Activated T-helper 9 cell treated with anti-CD3 and anti-CD28 coated beads, Interleukin-2, amount 50 U/mL, for 16 hours (primary cell): ENCODE measurements at places on chromosomes 2 and 18.

GRCh38 chr2:45595721-45596435 lies 15.2 kb downstream of the SRBD1 start:
- DNase-seq, result no peak

- no peak for DNase-seq
These were observed 7.4 kb downstream of the HTRA2 start for GRCh38 chr2:74537140-74537539.

DNA sequence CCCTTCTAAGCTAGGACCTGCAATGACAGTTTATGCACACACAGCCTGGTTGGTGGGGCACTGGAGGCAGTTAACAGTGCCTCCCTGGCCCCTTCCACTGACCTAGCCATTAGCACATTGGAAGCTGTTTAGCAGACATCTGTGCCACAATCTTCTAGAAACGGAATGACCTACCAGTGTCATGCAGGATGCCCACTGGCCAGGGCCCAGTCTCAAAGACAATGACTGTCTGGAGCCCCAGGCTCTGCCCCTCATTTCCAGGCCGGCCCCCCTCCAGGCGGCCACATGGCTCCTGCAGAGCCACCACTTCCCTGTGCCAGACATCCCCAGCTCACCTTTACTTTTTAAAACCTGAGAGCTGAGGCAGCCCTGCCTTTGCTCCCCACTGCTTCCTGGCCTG lies 123.5 kb upstream of the CAPN13 start:
- DNase-seq, result no peak

DNA sequence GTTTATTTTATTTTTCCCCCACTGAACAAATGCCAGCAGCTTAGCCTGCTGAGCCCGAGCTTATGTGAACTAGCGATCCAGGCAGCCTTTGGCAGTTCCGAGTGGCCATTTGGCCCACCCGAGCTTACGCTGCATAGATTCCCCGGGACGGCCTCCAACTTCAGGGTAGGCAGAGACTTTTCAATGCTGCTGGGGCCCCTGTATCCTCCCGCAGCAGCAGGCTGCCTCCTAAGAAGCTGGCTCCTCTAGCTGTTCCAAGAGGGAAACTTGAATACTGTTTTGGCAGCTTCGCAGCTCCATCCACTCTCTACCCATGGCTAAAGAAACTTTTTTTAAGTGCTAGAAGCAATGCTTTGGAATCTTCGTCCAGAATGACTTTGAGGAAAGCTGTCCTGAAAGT lies 295.2 kb downstream of the SS18 start:
- DNase-seq, result no peak

- no peak for DNase-seq
These were observed 214.2 kb downstream of the ATAD2B start for GRCh38 chr2:23712756-23713151.

DNA sequence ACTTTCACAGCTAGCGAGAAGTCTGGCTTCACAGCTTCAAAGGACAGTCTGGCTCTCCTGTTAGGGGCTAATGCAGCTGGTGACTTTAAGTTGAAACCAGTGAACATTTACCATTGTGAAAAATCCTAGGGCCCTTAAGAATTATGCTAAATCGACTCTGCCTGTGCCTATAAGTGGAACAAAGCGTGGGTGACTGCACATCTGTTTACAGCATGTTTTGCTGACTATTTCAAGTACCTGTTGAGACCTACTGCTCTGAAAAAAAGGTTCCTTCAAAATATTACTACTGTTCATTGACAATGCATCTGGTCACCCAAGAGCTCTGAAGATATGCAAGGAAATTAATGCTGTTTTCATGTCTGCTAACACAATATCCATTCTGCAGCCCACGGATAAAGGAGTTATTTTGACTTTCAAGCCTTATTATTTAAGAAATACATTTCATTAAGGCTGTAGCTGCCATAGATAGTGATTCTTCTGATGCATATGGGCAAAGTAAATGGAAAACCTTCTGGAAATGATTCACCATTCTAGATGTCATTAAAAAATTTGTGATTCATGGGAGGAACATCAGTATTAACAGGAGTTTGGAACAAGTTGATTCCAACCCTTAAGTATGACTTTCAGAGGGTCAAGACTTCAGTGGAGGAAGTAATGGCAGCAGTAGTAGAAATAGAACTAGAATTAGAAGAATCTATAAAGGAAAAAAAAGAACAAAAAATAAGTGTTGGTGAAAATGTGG lies 48.9 kb downstream of the POLR1A start:
- no peak for DNase-seq

DNA sequence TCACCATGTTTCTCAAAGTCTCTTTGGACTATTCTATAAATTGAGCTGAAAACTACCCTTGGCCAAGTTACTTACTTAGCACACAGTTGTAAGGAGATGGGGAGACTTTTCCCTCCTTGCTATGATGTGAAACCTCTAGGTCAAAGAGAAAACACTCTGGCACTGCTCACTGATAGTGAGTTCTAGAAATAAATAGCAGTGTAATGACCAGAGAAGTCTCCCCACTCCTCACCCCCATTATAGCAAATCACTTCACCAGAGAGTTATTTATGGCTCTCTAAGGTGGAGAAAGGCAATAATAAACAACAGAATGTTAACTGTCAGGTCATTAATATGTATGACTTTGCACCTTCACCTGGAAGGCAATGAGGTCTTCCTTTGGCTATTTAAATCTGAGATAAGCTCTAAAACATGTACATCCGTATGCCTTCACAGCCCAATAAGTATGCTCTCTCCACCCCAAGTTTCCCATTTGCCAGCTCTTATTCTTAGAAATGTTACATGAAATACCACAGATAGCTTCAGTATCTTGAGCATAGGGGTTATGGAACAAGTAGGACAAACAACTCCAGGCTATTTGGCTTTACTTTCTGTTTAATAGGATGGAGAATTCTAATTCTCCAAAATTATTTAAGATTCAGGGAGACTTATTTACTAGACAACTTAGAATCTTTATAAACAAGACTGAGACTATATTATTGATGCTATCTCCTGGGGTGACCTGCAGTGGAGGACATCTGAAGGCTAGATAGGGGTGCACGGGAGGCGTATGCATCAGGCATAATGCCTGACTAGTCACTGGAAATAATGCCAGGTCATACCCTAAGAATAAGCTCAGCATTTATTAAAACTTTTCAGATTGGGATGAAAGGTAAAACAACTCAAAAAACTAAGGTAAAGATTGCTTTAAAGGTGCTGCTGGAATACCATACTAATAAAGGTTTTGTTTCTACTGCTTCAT lies 65.3 kb upstream of the DTNB start:
- DNase-seq, result no peak

- DNase-seq, result no peak
These were observed 12.2 kb upstream of the ARL5A start for GRCh38 chr2:151840216-151841046.

GRCh38 chr2:208315081-208315788 lies 49.2 kb downstream of the PIKFYVE start:
- DNase-seq, result no peak

DNA sequence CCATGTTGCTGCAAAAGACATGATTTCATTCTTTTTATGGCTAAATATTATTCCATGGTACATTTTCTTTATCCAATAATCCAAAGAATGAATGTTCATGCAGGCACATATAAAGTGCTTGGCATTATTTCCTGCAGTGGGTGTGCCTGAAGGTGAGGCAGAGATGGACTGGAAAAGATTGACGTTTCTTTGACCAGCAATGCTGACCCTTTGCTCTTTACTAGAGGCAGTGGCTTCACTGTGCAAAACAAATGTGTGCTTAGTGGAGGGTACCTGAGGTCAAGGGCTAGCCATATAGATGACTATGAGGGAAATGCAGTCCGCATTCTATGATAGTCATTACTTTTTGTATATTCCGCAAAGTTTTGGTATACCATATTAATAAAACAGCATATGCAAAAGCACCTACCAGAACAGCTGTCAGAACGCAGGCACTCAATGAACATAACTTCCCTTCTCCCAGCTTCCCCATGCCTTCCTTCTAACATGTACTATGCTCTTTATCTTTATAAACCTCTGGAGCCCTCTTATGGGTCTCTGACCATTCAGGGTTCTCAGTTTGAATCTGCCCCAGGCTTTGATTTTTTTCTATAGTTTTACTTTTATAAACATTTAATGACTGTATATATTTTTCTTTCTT lies 32.6 kb upstream of the CPS1 start:
- DNase-seq, result no peak

- no peak for DNase-seq
These were observed 48.6 kb downstream of the BCL2L11 start for GRCh38 chr2:111169268-111169667.

GRCh38 chr2:24616616-24617015 lies 125.6 kb downstream of the NCOA1 start:
- DNase-seq, result no peak
